ENCODE measurements at places on chromosomes 5 and 9. TPM values are rescaled to one million over a fixed set of nuclear protein-coding genes. Genes with fewer than 3 reads are reported as not detected.

Gene ANKRD18B
- not detected for total RNA-seq

Gene EIF4E1B
- total RNA-seq, result not detected

GRCh38 chr9:138049085-138049778 lies 171.7 kb downstream of the CACNA1B start:
- DNase-seq, result peak; percentile 23
- H3K27ac ChIP-seq, result no peak overlapping the region
- no peaks in the 10 kb centered on the region for H3K27me3 ChIP-seq
- H3K4me3 ChIP-seq, result no peak overlapping the region

GRCh38 chr9:18235181-18235908 lies 238.6 kb upstream of the ADAMTSL1 start:
- H3K4me3 ChIP-seq, result no peak overlapping the region
- H3K27ac ChIP-seq, result no peak overlapping the region
- no peaks in the 10 kb centered on the region for H3K4me1 ChIP-seq
- no peak for DNase-seq

GRCh38 chr5:51379331-51379700 lies 3.9 kb upstream of the ISL1 start:
- H3K27me3 ChIP-seq, result peaks cover 23% of the 10 kb centered on the region
- H3K27ac ChIP-seq, result no peak overlapping the region
- no peaks in the 10 kb centered on the region for H3K36me3 ChIP-seq
- no peak for DNase-seq

- no peak overlapping the region for H3K4me3 ChIP-seq
- no peak overlapping the region for H3K27ac ChIP-seq
- H3K4me1 ChIP-seq, result no peaks in the 10 kb centered on the region
Measured at GRCh38 chr5:126430631-126431030, 7.4 kb downstream of the GRAMD2B start.

Gene GFPT2
- total RNA-seq, result 86.6 TPM

DNA sequence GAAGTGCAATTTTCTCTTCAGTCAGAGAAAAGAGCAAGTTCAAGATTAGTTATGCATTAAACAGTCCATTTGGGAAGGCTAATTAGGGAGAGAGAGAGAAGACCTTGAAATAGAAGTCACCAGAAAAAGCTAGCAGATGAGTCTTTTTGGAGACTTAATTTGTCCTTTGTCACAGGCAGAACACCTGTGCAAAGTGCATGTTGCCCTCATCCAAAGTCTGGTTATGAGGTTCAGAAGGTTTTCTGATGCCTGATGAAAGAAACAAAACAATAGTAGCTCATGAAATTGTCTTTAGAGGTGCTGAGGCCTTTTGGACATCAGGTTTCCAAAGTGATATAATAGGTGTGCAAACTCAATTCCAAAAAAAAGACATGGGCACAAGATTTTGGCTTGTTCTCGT lies 199.3 kb downstream of the MAN2A1 start:
- no peak for DNase-seq
- no peaks in the 10 kb centered on the region for H3K27me3 ChIP-seq
- H3K4me3 ChIP-seq, result no peak overlapping the region
- no peaks in the 10 kb centered on the region for H3K36me3 ChIP-seq
- H3K27ac ChIP-seq, result no peak overlapping the region

Gene CDH9
- total RNA-seq, result not detected

DNA sequence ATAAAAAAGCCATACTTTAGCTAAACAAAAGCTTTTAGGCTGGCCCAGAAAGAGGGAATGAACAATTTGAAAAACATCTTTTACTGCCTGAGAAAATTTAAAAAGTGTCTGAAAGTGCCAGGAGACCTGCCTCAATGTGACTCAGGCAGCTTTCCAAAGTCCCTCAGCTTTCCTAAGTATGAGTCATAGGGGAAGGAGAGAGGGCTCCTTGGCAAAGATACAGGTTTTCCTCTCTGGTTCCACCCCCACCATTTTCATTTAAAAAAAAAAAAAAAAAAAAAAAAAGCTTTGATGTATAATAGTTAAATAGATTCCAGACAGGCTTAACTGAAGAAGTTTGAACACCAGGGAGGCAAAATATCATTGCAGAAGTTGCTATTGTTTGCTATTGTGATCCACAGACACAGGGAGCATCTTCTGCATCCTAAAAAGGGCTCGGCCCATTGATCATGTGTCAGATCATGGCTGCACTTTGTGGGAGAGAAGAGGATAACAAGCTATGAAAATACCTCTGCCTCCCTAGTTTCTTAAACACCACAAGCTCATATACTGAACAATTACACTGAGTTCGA lies 71.5 kb downstream of the MRPS27 start:
- no peaks in the 10 kb centered on the region for H3K36me3 ChIP-seq
- no peak overlapping the region for H3K27ac ChIP-seq
- no peak overlapping the region for H3K4me3 ChIP-seq
- no peaks in the 10 kb centered on the region for H3K4me1 ChIP-seq

DNA sequence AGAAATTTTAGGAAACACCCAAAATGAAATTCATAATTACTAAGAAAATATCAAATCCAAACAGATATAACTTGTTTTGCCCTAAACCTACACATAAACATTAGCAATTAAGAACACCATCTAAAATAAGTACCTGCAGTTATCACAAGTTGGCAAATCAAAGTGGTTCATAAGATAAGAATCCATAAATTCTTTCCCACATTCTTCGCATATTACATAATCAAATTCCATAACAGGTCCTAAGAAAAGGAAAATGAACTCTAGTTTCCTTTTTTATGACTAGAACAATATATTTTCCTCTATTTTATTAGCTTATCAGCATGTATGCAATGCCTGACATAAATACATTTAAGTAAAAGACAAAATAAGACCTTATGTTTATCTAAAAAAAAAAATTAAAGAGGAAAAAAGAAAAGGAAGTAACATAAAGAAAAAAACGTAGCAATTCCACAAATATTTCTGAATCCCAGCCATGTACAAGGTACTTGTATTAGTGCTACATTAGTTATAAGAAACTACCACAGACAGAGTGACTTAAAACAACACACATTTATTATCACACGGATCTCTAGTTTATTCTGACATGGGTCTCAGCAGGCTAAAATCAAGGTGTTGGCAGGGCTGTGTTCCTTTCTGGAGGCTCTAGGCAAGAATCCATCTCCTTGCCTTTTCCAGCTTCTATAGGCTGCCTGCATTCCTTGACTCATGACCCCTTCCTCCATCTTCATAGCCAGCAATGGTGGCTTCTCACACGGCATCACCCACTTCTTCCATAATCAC lies 7.5 kb downstream of the XPA start:
- H3K4me3 ChIP-seq, result no peak overlapping the region
- H3K36me3 ChIP-seq, result no peaks in the 10 kb centered on the region
- H3K27me3 ChIP-seq, result no peaks in the 10 kb centered on the region

Gene PLEKHG4B
- total RNA-seq, result 2.5 TPM

Data from Peyer's patch (tissue), 4 donors.